ENCODE measurements at places on chromosomes 7 and 10.

- DNase-seq = no peak
Measured at GRCh38 chr7:75738604-75738974, at the start of gene HIP1. TSS of gene HIP1 (minus strand) at chr7:75738941. CDS start at chr7:75738920, 21 bp downstream.

DNA sequence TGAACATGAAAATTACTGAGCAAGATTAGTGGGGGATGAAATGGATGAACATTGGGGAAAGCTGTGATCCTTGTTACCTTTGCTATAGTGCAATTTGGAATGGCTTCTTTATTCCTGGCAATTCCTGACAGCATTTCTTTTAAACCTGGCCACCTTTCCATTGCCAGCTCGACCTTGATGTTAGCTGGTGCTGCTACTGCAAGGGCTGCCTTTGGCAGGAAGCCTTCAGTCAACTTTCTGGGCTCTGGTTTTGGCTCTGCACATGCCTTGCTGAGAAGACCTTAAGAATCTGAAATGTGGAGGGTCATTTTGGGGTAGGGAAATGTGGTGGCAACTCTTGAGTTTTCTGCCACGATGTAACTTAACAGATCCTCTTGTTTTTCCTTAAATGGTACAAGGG, 64.7 kb downstream of the KAT6B start:
- no peak for DNase-seq

- no peak for DNase-seq
Measured at GRCh38 chr7:44066494-44067063, 1.2 kb upstream of the PGAM2 start.

- DNase-seq = no peak
Measured at GRCh38 chr7:2190531-2190930, 42.2 kb downstream of the MAD1L1 start.

GRCh38 chr7:132187869-132188789, 388.1 kb downstream of the PLXNA4 start:
- no peak for DNase-seq

GRCh38 chr7:47726047-47726726, 144.3 kb upstream of the TNS3 start:
- no peak for DNase-seq

DNA sequence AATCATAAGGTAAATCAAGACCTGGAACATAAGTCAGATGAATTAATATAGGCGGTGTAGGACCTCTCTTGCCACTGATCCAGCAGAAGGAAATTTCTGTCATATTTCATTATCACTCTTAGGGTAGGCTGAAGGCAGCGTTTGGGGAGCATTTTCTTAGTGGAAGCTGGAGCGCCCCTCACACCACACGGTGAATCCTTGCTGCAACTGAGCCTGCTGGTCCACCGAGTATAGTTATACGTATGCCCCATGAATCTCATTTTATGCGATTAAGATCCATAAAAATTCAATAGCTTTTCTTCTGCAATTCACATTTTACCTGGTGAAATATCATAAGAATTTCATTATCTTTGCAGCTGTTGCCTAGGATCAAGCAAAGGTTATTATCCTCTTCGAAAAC, 19.6 kb downstream of the EBF3 start:
- no peak for DNase-seq

DNA sequence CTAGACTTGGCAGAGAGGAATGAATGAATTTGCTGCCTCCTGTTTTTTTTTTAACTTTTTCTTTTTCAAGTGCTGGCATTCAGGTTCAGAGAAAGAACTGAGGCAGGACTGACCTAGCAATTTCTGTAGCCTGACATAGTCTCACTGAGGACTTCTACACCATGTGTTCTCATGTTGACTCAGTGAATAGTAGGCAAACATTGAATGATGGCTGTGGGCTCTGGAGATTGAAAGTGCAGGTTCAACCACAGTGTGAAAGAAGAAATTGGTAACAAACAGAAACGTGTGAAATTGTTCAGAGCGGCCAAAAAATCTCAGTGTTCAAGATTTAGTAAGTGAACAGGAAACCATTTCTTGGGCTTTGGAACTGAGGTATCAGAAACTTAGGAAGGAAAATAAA, 322.4 kb upstream of the GHITM start:
- DNase-seq = no peak

DNA sequence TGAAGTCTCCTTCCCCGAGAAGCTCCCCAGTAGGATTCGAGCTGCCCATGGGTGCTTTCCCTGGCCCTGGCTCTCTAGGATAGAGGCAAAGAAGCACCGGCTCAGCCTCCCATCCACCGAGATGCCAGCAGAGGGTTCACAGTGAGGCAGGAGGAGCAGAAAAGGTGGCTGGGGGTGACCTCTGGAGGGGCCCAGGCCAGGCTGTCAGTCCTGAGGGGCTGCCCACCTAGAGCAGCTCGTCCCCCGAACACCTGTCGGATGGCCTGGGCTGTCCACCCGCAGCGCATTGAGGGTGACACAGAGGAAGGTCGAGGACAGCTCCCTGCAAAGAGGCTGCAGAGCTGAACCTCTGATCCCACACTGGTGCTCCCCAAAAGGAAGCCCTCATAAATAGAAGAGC, 167.2 kb upstream of the PPP2R2D start:
- DNase-seq = no peak

GRCh38 chr10:19730167-19730906, 85.9 kb upstream of the PLXDC2 start:
- no peak for DNase-seq

GRCh38 chr7:27992755-27993493, 187.7 kb downstream of the JAZF1 start:
- DNase-seq = no peak

GRCh38 chr7:768881-769504, 41.9 kb upstream of the PRKAR1B start:
- no peak for DNase-seq

DNA sequence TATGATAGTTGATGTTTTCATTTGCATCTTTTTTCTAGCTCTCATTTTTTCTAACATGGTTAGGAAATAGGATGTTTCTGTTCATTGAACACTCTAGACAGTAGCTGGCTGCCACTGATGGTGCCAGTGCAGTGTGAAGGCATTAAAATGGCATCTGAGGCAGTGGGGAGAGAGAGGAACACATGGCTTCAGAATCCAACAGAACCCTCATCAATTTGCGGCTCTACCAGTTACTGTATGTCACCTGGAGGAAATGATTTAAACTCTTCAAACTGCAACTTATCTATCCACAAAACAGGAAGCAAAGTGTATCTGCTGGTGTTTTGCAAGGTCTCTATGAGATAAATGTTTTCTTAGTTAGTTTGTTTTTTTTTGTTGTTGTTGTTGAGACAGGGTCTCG, 305.2 kb upstream of the PRKCQ start:
- DNase-seq = no peak

GRCh38 chr7:31702354-31702753, 15.3 kb downstream of the PPP1R17 start:
- DNase-seq = no peak

DNA sequence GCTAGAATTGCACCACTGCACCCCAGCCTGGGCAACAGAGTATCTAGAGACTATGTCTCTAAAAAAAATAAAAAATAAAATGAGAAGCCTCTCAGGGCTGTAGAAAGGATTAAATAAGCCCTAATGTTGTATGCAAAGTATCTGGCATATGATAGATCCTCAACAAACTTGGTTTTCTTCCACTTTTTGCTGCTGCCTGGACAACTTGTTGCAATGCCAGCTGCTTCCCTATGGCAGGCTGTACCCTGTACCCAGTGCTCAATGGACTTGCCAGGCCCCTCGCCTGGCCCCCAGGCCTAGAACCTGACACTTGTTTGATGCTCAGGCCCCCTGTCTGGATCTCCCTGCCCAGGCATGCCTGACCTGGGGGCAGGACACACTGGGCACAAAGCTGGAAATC, 28.5 kb upstream of the CDH23 start:
- no peak for DNase-seq

GRCh38 chr7:140230861-140231770, 54.3 kb upstream of the KDM7A start:
- DNase-seq = peak; percentile 31

DNA sequence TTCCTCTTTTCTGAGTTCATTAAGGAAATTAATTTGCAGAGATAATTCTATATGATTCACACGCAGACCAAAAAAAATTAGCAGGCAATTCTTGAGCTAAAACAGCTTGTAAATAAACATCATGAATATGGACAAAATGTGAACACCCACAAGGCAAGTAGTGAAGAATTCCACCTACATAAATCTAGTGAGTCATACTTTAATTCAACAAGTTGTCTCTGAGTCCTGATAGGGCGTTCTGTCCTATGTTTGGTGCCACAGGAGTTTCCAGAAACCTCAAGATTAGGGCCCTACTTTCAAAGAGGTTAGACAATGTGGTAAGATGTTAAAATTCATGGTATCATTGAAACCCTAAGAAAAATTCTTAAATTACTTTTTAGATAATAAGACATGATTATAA, 122.3 kb downstream of the SGMS1 start:
- DNase-seq = no peak

- no peak for DNase-seq
Measured at GRCh38 chr7:76310102-76310957, 7.9 kb downstream of the HSPB1 start.

DNA sequence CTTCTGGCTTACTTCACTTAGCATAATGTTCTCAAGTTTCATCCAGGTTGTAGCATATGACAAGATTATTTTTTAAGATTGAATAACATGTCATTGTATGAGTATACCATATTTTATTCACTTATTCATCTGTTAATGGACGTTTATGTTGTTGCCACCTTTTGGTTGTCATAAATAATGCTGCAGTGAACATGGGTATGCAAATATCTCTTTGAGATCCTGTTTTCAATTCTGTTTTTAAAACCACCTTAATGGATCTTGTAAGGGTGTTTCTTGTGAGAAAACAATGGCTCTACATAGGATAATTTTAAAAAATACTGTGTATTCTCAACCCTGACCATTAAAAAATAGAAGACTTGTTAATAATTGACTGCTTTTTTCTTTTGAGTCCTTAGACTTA, 290.7 kb upstream of the TMEM229A start:
- no peak for DNase-seq

GRCh38 chr10:101319241-101319915, 34.6 kb upstream of the BTRC start:
- DNase-seq = no peak

DNA sequence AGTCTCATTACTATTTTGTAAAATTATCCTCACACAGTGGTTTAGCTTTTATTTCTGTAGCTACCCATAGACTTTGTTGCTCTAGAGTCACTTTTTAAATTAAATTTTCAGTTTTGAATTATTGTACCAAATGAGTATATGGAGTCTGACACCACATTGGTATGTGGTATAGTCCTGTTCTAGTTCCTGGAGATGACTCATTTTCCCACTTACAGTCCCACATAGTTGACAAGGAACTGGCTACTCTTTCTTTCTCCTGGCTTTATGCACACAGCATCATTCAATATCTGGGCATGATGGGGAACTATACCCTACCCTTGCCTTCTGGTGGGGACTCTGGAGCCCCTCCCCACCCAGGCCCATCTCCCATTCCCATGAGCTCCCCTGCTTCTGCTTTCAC, 92.6 kb upstream of the RAB11FIP2 start:
- DNase-seq = no peak

DNA sequence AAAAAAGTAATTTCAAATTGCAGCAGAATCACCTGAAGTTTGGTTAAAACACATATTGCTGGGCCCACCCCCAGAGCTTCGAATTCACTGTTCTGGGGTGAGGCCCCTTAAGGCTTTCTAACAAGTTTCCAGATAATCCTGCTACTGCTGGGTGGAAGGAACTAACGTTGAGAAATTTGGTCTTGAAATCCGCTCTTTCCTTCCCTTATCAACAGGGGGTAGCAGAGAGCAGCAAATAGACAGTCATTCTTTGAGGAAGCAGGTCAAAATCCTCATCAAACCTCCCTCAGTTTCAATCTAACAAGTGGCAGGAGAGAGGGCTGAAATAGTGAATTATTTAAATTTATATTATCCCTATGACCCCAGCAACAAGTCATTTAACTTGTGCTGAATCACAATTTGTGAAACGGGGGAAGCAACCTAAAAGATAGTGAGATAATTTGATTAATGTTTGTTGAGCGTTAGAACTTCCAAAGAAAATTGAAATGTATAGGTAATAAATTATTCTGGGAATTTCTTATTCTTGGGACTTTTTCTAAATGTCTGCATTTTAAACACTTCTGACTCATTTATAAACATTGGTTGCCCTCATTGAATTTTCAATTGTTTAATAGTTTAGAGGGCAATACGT, 21.7 kb upstream of the MALSU1 start:
- no peak for DNase-seq

DNA sequence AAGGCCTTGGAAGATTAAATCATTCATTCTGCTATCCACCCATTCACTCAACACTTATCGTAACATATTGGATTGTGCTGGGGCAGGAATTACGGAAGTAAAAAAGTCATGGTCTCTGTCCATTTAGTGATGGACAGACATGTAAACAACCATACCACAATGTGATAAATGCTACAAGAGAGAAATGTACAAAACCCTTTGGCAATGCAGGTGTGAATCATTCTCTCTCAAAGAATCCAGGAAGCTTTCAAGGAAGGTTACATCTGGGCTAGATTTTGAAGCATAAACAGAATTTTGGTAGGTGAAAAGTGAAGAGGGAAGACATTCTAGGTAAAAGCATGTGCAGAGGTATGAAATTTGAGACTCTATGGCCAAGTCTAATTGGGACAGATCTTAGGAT, 61.7 kb upstream of the KCNIP2 start:
- no peak for DNase-seq

- DNase-seq = no peak
Measured at GRCh38 chr10:102652170-102652916, 8.1 kb downstream of the TRIM8 start.

DNA sequence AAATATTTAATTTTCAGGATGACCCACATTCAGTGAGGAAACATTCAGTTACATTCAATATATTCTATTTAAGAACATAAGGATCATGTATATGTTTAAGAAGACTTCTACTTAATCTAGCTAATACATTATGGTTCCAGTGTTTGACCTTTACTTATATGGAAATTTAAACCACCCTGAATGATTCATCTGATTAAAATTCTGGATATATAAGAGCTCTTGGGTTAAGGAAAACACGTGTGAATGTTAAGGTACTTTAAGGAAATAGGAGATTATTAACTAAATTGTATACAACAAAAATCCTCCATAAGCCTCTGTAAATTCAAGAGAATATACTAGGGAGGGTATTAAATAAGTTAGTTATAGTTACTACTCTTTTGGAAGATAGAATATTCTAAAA, 40.9 kb downstream of the HDAC9 start:
- no peak for DNase-seq

- no peak for DNase-seq
Measured at GRCh38 chr10:4902571-4903011, 60.6 kb upstream of the AKR1C1 start.

- DNase-seq = no peak
Measured at GRCh38 chr10:86037096-86037495, 329.5 kb downstream of the GRID1 start.

DNA sequence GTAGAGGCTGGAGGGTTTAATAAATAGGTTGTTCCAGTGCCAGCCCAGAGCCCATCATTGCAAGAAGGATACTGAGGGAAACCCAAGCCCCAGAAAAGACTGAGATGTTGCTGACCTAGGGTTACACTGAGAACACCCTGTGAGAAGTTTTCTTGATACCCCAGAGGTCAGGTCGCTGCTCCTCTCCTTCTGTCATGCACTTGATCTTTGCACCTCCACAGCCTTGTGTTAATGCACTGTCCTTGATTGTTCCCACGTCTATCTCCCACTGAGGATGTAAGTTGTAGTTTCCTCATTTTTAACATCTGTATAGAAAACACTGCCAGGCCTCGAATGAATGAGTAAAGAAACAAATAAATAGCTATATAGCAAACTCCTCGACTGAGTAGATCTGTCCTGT, 195.3 kb upstream of the AHR start:
- DNase-seq = no peak

Measured in activated effector memory CD4-positive, alpha-beta T cell treated with Interleukin-2 at 50 U/mL for 16 hours (primary cell).